Sigmoid colon (tissue), 7 donors: ENCODE measurements at places on chromosomes 12 and 14. TPM values are rescaled to one million over a fixed set of nuclear protein-coding genes. Genes with fewer than 3 reads are reported as not detected.

PDE3A gene
- total RNA-seq, result 81.0 TPM

DNA sequence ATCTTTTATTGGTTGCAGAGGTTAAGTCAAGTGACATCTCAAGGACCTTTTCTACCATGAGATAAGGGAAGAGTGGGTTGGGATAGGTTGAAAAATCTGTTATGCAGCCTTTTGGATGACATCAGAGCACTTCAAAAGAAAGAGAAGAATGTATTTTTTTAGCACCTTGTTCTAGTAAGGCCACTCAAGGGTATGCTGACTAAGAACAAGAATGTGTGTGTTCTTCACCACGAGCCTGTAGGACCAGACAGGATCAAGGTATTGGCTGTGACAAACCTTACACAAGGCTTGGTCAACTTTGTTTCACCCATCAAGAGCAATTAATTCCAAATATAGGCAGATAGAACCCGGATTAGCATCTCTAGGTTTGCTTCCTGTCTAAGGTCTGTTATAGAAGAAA, 142.5 kb downstream of the SAMD4A start:
- no peak for DNase-seq

DNA sequence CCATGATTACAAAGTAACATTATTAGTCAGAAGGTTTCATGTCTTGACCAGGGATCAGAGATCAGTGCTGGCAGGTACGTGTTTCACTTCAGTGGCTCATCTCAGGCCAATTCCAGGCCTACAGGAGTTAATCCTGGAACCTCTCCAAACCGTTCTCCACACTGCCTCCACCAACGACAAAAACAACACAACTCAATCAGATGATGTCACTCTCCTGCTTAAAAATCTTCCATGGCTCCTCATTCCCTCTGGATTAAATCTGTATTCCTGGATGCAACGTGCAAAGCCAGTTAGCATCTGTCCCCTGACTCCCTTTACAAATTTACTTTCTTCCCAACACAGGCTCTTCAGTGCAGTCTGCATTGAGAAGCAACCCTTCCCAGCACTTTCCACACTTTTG, 34.3 kb upstream of the TXNRD1 start:
- no peak for DNase-seq

GRCh38 chr12:42704340-42704739, 114.8 kb upstream of the PRICKLE1 start:
- DNase-seq, result no peak

- DNase-seq, result no peak
Observed at GRCh38 chr12:47340411-47341015, 260.8 kb upstream of the AMIGO2 start.

DNA sequence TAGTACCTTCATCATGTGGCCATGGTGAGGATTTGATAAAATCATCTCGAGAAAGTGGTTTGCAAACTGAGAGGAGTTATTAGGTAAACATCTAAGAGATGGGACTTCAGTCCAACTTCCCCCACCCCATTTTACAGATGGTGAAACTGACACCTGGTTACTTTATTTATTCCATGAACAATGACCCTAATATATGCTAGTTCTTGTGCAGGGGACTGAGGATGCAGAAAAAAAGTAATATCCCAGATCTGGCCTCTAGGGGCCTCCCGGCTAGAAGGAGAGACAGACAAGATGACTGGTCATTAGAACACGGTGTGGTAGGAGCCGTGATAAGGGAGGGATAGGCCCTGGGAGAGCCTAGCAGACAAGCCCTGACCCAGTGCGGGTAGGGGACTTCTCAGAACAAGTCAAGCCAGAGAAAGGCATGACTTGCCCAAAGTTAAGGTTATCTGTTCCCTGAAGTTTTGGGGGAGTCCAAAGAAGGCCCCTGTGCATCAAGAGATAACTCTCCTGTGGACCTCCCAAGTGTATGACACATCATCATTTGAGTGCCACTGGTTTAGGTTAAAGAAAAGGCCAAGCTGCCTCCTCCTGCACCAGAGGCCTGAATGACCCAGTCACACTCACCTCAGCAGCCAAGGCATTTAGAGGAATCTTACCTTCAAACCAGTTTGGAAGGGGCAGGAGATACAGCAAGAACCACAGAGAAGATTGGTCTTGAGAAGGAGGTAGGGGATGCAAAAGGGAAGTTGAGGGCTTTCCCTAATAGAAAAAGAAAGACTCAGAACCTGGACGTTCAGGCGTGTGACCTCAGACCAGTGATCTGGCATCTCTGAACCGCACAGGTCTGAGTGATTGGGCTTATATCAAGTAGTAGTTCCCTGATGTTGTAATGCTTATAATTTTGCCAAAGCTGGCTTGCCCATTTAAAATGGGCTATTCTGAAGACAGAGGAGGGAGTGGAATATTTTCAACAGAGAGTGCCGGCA, 1.6 kb downstream of the CMKLR1 start:
- no peak for DNase-seq

- no peak for DNase-seq
Observed at GRCh38 chr12:15520083-15520482, 197.8 kb downstream of the PTPRO start.

DNA sequence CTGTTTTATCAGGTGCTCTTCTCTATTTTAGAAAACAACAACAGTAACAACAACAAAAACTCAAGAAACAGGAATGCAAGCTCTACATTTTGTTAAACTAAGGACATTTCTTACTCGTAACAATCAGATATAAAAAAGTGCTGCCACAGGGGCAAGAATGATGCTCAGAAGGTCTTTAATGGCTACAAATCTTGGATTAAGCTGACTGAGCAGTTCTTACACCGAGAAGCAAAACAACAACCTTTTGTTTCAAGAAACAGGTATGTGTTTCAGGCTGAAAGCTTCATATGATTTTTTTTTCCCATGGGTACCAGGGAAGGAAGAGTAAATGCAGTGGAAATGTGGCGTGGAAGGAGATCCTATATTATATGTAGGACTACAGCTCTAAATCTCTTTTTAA, 786.8 kb upstream of the FBXO33 start:
- DNase-seq, result no peak

DNA sequence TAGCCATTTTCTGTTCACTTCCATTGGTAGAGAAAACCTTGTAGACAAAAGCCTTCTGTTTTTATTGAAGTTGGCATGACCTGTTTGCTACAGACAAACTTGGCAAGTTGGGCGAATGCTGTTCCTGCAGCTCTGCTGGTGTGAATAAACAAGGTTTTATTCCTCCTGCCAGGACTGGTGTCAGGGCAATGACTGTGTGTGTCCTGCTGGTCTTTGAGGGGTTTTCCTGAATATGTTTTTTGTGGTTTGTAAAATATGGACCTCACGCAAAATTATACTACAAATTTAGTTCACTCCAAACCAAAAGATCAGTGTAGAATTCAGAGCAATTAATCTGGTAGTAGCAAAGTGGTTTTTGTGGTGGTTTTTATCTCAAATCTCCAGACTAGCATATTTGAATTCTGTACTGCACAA, 140.8 kb downstream of the ERC1 start:
- DNase-seq, result no peak

- no peak for DNase-seq
Observed at GRCh38 chr12:9334041-9334692, 126.0 kb upstream of the PZP start.
